IMR-90 (cell line): ENCODE measurements at places on chromosomes 5 and 9.

GRCh38 chr9:136002881-136003280, 41.7 kb upstream of the UBAC1 start:
- no peak for DNase-seq

DNA sequence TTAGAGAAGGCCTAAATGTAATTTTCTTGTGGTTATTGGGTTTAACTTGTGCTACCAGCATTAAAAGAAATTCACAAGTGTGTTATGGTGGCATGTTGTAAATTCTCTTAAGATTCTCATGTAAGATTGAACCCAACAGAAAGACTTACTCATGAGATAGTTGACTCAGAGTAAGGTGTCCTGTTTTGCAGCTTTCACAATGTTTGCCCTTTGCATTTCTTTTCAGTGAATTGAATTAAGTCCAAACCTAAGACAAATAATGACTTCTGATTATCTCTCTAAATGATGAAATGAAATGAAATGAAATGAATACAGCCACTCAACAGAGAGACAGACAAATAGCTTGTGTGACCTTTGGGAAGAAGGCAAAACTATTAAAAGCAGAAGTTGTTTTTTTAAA, 1696.9 kb upstream of the WWC1 start:
- no peak for DNase-seq

DNA sequence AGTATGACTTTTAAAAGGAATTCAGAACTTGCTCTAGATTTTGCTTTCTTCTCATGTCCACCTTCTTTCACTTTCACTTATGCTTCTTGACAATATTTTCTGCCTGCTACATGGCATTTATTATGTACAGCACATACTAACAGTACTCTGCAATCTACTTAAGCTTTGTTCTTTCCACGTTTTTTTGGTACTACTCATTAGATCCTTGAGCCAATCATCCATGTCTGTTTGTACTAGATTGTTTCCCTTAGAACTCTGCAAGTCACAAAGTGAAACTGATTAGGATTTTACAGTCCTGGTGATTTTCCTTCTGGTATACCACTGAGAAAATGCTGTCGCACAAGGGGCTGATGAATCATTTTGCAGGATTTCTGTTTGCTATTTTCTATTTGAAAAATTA, 78.3 kb downstream of the PARP8 start:
- DNase-seq = peak; percentile 74

DNA sequence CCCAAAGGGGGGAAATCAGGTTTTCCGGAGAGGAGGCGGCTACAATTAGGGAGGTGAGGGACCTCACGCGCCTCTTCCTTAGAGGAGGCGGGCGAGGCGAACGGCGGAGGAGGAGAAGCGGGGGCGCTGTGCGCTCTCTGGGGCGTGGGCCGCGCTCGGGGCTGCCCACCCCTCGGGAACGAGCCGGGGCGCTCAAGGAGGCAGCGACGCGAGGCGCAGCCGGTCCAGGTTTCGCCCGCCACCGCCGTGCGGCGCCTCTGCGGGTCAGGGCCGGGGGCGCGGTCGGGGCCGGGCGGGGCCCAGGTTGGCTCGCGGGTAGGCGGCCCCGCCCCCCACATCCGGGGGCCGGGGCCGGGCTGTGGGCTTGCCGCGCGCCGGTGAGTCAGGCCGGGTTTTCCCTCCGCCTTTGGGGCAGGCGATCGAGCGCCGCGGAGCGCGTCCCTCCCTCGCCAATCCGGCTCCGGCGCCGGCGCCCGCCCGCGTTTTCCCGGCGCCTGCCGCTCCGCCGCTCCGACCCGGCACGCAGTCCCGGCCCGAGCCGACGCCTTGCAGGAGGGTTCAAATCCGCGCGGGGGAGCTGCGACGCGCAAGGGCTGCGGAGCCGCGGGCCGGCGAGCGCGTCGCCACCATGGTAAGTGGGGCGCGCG, at the start of gene N4BP3:
Gene N4BP3 (plus strand): TSS at position 392 of the 647 bp plus-strand sequence. CDS start 6,052 bp downstream, outside the sequence.
- DNase-seq = peak; percentile 44

DNA sequence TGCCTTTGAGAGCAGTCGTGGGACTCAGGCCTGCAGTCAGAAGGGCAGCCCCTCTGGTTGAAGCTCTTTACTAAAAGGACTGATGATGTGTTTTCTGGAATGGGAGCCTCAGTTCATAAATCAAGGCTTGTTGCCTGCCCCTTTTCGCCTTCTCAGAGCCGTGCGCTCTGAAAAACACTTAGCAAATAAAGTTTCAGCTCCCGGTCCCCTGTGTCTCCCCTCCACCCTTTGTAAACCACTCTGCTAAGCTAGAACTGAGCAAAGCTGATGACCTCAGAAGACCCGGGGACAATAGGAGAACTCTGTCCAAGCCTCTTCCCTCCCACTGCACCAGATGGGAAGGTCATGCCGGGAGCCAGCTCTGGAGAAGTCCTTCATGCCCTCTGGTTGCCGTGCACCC, 39.3 kb upstream of the ADRA1B start:
- DNase-seq = no peak

GRCh38 chr5:39815711-39816110, 390.9 kb upstream of the DAB2 start:
- DNase-seq = no peak

- no peak for DNase-seq
These were observed 233.7 kb upstream of the ADRA1B start for GRCh38 chr5:159682623-159683022.

DNA sequence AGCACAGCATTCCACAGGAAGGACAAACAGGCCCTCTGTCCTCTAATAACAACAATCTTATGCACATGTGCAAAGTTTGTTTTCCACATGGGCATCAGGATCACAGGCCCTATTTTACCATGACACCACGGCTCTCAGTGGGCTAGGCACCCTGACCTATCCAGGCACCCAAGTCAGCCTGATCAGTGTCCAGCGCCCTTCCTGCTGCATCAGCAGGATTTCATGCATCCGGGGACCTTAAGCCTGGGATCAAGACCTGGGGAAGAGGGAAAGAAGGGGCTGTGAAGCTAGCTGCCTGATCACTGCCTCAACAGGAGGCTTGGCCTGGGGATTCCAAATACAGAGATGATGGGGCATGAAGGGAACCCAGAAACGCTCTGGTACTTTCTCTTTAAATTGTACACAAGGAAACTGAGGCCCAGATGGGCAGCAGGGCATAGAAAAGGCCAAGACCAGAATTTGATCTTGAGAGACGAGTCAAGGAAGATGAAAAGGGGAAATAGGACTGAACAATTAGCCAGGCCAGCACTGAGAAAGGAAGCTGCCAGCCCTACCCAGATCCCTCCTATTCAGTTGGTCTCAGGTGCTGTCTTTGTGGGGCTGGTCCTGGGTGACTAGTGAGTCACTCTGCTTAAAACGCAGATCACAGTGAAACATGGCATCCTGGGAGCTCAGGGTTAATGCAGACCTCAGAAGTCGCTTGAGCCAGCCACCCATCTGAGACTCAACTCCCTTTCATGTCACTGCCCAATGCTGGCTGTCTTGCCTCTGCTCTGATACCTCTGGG, 57.9 kb downstream of the SHB start:
- no peak for DNase-seq

- no peak for DNase-seq
These were observed 136.6 kb upstream of the RAPGEF1 start for GRCh38 chr9:131876486-131876885.

GRCh38 chr5:82151662-82152061, 126.5 kb downstream of the RPS23 start:
- DNase-seq = peak; percentile 26

DNA sequence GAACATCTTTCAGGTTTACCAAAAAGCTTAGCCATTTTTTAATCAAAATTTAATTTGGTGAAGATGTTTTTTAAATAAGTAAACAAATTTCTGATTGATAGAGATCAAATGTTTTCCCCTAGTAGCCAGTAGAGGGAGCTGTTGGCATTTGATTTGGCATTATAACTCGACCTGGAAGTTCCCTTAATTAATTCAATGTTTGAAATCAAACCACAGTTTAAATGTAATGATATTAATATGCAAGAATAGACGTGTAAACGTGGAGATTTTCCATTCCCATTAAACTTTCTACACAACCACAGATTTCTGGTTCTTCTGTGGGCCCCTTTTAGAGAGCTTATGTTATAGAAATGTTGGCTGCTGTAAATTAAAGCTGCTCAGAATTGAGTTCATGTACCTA, 148.1 kb upstream of the MPDZ start:
- peak; percentile 50 for DNase-seq

DNA sequence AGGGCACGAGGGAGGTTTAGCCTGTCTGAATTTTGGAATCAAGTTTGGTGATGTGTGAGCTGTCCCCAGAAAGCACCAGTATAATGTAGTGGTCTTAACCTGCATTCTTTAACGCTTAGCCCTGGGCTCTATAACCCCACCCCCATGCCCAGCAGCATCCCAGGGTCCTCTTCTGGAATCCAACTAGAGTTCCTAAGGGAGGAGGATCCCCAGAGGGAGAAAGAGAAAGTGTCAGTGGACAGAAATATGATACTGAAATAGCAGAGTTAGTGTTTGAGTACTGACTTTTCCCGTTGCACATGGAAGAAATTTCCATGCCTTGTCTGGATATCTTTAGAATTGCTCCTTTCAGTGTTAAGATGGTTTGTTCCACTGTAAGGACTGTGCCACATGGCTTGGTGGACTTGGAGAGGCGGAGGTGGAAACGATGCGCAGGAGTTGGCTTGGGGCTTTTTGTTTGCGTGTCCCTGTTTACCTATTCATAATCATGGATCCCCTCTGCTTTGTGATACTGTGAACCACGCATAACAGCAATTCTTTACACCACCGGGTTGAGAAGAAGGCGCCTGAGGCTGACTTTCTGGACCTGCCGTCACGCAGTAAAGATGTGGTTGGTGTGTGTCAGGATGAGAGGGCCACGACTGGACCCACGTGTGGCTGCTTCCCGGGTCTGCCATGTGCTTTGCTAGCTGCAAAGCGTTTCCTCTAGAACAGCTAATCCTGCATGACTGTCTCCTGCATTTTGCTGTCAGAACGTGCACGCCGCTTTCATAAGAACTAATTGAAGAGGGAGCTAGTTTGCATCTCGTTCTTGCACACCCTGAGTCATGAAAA, 142.3 kb downstream of the SMARCA2 start:
- peak; percentile 69 for DNase-seq

DNA sequence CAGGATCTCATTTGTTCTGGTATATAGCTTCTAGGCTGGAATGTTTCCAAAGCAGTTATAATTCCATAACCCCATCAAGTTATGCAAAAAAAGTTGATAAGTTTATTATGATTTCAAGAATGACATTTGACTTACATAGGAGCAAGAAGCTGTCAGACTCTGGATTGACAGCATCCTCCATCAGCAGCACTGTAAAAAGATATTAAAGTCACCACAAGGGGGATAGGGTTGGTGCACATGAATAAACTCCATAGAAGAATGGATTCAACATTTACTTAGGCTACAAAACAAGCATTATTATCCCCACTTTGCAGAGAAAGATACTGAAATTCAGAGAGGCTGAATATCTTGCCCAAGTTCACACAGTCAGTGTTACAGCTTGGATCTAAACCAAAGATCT, 208.9 kb upstream of the SLC30A5 start:
- DNase-seq = no peak

DNA sequence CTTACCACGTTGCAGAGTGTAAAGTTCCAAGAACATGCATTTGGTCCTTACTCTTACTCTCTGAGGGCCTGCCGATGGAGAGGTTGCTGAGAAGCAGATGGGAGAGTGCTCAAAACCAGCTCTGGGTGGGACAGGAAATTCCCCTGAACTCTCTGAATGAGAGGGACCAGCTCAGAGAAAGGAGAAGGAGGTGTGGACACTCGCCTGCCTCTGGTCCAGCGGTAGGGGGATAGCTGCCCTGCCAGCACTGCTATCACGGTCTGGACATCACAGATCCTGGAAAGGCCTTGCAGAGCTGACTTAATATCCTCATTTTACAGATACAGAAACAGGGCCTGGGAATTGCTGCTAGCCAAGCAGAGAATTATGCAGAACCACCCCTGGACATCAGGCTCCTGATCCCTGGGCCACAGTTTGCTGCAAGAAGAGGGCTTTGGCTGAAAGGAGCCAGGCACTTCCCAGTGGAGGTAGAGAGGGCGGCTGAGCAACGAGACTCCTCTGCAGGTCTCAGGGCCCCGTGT, 4.9 kb downstream of the TRAF1 start:
- DNase-seq = no peak

DNA sequence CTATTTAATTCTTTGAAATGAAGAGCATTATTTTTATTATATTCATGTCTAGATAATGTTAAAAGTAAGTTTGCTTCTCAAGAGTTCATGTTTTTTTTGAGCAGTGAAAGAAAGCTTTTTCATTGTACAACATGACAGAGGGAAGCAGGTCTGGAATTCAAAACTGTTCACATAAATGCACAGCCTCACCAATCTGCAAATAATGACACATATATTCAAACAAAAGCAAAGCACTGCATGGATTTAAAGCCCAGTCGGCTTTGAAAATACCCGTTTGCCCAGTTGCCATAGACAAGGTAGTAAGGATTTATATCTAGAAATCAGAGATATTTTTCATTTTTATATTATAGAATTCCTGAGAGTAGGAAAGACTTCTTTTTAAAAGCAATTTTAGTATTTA, 201.8 kb downstream of the CD180 start:
- DNase-seq = no peak

- DNase-seq = no peak
These were observed 75.6 kb upstream of the PRSS3 start for GRCh38 chr9:33719581-33720374.

GRCh38 chr5:154311362-154311761, 120.8 kb downstream of the GALNT10 start:
- DNase-seq = no peak

GRCh38 chr9:129312251-129313122, 134.4 kb upstream of the IER5L start:
- DNase-seq = no peak

- DNase-seq = peak; percentile 68
These were observed 189.4 kb downstream of the CCDC192 start for GRCh38 chr5:127892467-127893207.

DNA sequence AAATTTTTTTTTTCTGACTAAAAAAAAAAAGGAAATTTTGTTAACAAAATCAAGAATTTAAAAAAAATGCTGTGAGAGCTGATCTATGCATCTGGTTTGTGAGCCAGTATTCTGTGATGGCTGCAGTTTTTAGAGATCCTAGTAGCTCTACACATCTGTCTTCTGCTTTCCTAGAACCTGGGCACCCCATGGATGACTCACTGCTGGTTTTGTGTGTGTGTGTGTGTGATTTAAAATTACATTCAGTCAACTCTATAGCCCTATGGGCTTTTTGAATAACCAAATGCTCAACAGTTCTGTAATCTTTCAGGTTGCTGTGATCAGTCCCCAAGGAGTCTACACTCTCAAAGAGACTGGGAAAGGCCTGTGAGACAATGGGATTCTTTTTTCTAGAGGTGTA, 2.5 kb upstream of the PSMD5 start:
- peak; percentile 52 for DNase-seq

- no peak for DNase-seq
These were observed 103.6 kb upstream of the SSBP2 start for GRCh38 chr5:81854485-81854884.

- DNase-seq = no peak
These were observed 26.9 kb downstream of the SPEF2 start for GRCh38 chr5:35644543-35644942.

GRCh38 chr5:17436350-17436749, 61.7 kb upstream of the TAF11L2 start:
- no peak for DNase-seq

DNA sequence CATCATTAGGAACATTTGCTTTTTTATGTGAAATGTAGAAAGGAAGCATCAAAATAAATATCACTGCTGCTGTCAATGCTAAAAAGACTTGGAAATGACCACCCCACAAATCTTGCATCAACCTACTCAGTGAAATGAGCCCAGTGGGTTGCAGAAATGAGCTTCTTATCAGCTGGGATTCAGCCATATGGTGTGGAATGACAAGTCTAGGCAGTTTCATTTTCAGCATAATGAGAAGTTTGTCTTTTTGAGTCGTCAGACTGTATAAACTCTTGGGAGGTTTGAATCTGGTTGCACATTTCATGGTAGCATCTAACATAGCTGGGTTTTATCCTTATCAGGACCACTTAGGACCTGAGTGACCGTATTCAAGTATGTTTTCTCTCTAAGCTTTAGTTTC, 251.1 kb upstream of the PPP1R2B start:
- peak; percentile 10 for DNase-seq
